Activated CD4-positive, alpha-beta T cell treated with anti-CD3 and anti-CD28 coated beads for 24 hours (primary cell): ENCODE measurements at places on chromosomes 5 and 9.

GRCh38 chr5:32339198-32339597 is 26.5 kb upstream of the MTMR12 start:
- DNase-seq: no peak

- no peak for DNase-seq
Measured at GRCh38 chr5:140038373-140038957, 4.6 kb downstream of the NRG2 start.

- DNase-seq: no peak
Measured at GRCh38 chr9:85527331-85528020, 214.3 kb downstream of the AGTPBP1 start.

DNA sequence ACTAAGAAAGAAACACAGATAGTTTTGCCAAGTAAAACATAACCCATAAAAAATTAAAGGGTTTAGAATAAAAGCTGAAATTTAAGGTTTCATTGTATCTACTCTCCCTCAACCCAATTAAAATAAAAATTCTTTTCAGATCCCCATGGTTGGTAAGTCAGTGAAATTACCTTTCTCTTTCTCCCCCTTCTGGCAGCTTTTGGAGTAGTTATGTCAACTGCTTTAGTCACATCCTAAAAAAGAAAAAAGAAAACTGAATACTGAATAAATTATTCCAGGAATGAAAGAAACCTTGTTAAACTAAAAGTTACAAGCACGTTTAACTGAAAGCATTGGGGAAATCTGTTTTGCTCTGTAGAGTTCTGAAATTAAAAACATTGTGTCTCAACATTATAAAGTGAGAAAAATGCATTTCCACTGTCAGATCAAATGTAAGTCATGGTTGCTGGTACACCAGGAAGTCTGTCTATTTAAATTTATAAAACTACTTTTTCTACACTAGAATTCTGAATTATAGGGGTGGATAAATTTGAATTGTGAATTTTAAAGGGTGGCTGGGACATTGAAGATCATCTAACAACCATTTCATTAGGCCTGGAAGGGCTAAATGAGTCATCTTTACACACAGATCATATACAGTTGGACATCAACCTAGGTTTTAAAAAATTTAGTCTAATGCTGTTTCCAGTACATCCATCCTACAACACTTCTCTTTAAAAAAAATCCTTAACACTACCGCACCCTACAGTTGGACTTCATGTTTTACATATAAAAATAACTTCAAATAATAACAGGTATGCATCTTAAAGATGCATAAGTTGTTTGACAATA is 24.7 kb downstream of the PSIP1 start:
- DNase-seq: no peak

GRCh38 chr9:109003116-109003515 is 10.2 kb downstream of the CTNNAL1 start:
- no peak for DNase-seq
